ENCODE measurements at places on chromosomes 5 and 9.

DNA sequence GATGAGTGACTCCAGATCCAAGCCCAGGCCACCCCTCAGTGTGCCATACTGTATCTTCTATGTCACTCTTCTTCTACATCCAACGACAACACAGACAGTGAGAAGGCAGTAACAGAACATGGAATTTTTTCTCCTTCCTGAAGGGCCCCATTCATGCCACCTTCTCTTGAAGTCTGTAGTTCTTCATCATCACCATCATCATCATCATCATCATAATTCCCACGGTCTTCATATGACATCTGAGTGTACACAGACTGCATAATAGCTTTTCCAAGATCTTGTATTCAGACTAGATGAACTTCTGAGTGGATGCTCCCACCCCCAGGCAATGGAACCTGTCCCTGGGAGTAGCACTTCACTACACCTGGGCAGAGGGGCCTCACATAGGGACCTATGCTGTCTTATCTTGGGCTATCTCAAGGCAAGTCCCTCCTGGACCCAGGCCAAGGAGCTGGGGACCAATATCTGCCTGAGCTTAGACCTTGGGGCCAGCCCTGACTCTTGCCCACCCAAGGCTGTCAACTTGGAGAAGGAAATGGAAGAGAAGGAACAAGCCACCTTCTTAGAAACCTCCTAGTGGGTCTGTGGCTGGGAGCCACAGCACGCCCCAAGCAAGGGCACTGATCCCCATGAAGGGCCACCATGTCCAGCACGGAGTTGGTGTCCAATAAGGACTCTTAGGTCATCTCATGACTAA, 159.1 kb downstream of the FSTL4 start:
- no peak for DNase-seq

DNA sequence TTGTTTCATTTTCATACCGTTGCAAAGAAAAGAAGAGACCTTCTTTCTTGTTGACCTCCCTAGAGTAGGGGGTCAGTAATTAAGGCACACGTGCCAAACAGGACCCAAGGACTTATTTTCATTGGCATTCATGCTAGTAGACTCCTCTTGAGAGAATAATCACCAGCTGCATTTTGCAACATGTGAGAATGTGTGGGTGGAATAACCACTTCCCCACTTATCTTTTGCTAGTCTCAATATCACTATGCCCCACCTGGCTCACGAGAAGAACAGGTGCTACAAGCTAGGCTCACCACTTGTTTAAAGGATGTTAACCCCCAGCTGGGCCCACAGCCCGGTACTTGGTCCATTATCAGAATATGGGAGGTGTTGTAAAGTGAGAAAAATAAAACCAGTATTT, 460.7 kb upstream of the MEF2C start:
- DNase-seq, result no peak

- no peak for DNase-seq
Measured at GRCh38 chr9:81993656-81994055, 5.1 kb downstream of the SPATA31D1 start.

DNA sequence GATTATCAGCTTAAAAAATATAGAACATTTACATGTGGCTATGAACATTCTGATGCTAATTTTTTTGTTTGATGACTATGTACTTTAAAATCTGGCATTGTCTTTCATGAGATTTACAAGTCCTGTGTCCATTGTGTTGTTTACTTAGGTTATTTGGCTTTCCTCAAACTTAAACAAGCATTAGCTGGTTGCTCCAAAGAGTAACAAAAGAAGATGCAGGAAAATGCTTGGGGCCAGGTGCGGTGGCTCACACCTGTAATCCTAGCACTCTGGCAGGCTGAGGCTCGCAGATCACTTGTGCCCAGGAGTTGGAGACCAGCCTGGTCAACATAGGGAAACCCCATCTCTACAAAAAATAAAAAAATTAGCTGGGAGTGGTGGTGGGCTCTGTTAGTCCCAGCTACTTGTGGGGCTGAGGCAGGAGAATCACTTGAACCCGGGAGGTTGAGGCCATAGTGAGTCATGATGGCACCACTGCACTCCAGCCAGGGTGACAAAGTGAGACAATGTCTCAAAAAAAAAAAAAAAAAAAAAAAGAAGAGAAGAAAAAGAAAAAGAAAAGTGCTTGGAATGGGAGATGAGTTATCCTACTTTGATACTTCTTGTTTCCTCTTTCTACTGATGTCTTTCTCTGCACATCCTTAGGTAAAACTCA, 39.7 kb downstream of the PAM start:
- DNase-seq, result no peak

- no peak for DNase-seq
Measured at GRCh38 chr9:88767504-88767790, 223.8 kb upstream of the S1PR3 start.

- DNase-seq, result no peak
Measured at GRCh38 chr9:105331160-105331559, 86.7 kb downstream of the SLC44A1 start.

GRCh38 chr5:164353155-164353554, 847.7 kb downstream of the MAT2B start:
- DNase-seq, result peak; percentile 48

- DNase-seq, result no peak
Measured at GRCh38 chr5:160119905-160120266, 636 bp upstream of the PWWP2A start.

DNA sequence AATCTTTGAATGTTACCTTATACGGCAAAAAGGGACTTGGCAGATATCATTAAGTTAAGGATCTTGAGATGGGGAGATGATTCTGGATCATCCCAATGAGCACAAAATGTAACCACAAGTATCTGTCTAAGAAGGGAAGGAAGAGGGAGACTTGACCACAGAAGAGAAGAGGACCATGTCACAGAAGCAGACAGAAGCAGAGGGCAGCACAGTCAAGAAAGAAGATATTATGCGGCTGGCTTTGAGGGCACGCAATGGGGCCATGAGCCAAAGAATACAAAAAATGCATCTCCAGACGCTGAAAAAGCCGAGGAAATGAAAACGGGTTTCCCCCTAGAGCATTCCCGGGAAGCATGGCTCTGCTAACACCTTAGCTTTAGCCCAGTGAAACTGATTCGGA, 225.3 kb downstream of the NR2F1-AS1 start:
- DNase-seq, result no peak

All from fibroblast of skin of back (primary cell).